Stimulated activated CD8-positive, alpha-beta memory T cell treated with anti-CD3 and anti-CD28 coated beads, Interleukin-2, amount 100 ng/mL, for 1 hour (primary cell): ENCODE measurements at places on chromosomes 6 and 20.

DNA sequence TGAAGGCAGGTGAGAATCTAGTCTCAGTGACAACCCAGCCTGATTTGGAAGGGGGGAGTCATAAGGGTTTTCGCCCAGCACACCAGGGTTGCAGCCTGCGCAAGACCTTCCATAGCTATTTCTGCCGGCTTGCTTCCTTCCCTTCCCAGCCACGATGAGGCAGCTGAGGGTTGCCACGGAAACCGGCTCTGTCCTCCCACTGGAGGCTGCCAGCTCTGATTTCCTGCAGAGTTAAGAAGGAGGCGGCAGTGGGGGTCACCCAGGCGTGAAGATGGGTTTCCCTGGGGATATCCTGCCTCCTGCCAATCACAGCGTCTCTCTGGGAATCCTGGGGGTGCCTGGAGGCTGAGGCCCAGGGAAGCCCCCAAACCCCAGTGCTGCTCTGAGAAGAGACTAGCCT is 23.1 kb upstream of the KCNB1 start:
- DNase-seq = no peak

GRCh38 chr6:13715444-13715883 is 3.8 kb upstream of the RANBP9 start:
- DNase-seq = no peak

DNA sequence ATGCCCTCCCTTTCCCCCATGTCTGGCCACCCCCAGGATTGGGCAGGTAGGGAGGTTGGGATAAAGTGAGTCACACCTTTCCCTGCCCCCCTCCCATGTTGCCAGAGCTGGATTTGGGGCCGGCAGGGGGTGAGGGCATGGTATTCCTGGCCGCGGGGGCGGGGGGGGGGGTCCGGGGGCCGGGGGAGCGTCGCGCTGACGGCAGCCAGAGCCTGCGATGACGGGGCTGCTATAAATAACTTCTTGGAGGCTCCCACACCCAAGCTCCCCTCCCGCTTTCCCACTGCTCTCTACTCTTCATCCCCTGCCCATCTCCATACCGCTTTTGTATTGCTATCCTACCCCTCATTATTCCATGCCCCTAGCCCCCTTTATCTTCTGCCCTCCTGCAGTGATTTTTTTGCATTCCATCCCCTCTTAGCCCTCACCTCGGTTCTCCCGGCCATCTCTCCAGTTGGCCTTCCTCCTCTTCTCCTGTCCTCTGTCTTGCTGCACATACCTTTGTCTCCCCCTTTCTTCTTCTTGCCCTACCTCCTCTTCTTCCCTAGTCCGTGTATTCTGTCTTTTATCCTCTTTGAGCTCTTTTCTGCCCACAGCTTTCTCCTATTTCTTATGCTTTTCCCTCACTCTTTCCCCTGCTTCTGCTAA is 13.8 kb downstream of the SYNGAP1 start:
- no peak for DNase-seq

DNA sequence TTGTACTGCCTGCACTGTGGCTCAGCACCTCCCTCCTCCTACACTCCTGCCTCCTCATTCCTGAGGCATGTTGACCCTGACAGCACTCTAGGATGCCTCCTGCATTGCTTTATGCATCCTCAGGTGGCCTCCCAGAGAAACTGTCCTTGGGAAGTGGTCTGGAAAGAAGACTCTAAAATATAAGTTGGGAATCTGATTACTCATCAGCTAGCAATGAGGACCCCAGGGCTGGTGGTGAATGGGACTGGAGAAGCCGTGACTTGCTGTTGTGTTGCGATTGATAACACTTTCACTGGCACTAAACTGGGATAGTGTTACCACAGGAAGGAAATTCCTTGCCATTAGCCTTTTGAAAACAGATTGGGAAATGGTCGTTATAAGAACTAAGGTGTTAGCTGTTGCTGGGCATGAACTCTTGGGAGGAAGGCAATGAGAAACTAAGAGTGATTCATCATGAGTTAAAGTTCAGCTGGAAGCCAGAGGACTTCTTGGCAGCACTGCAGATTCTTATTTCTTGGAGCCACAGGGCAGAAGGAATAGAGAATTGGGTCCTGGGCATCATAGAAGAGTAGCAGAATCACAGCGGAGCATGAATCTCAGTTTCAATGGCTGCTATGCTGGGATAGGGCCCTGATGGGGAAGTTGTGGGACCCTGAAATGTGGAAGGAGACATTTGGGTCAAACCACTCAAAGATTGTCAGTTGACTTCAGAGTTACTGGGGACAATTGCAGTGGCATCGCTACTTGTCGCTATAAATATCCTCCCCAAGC is 10.1 kb upstream of the SIRPD start:
- DNase-seq = no peak

GRCh38 chr6:159908535-159908934 is 17.7 kb downstream of the MAS1 start:
- no peak for DNase-seq

- no peak for DNase-seq
These were observed 26.9 kb downstream of the MARCKS start for GRCh38 chr6:113884011-113884410.
